ENCODE measurements at places on chromosomes 5 and 9. TPM values are rescaled to one million over a fixed set of nuclear protein-coding genes. Genes with fewer than 3 reads are reported as not detected.

Gene RMRP
- total RNA-seq, result 30,969 TPM

Gene GGTA1
- not detected for total RNA-seq

GRCh38 chr9:34741628-34742027 lies 31.7 kb upstream of the CCL21 start:
- no peaks in the 10 kb centered on the region for H3K27me3 ChIP-seq
- no peak overlapping the region for H3K27ac ChIP-seq
- no peaks in the 10 kb centered on the region for H3K36me3 ChIP-seq

DNA sequence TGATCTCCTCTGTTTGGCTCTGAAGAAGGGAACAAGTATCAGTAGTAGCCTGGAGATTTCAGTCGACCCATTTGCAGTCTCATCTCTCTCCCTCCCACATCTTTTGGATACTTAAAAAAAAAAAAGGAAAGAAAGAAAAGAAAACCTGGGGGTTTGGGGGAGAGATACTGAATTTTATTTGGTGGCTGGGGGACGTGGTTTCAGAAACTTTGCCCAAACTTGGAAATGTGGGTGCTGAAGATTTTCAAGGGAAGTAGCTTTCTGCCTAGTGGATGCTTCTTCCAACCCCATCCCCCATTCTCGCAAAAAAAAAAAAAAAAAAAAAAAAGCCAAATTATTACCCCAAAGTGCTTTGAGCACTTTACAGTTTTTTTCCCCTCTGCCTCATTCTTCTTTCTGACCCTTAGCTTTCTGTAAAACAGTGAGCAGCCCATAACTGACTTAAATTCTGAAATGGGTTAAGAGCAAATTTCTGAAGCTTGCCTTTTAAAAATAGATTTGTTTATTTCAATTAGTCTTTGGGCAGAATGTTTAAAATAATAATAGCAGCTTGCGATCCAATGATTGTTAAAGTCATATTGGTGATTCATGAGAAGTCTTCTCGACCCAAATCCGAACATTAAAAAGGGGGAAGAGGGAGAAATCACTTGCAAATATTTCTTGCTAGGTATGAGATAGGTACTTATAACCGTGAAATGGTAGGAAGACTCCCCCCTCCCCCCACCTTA lies 894 bp downstream of the FST start:
- peaks cover 13% of the 10 kb centered on the region for H3K27me3 ChIP-seq
- H3K36me3 ChIP-seq, result no peaks in the 10 kb centered on the region
- H3K27ac ChIP-seq, result no peak overlapping the region
- DNase-seq, result no peak
- H3K4me3 ChIP-seq, result peak overlapping the region; percentile 53

Measured in HCT116 (cell line).